ENCODE measurements at places on chromosomes 2 and 18.

DNA sequence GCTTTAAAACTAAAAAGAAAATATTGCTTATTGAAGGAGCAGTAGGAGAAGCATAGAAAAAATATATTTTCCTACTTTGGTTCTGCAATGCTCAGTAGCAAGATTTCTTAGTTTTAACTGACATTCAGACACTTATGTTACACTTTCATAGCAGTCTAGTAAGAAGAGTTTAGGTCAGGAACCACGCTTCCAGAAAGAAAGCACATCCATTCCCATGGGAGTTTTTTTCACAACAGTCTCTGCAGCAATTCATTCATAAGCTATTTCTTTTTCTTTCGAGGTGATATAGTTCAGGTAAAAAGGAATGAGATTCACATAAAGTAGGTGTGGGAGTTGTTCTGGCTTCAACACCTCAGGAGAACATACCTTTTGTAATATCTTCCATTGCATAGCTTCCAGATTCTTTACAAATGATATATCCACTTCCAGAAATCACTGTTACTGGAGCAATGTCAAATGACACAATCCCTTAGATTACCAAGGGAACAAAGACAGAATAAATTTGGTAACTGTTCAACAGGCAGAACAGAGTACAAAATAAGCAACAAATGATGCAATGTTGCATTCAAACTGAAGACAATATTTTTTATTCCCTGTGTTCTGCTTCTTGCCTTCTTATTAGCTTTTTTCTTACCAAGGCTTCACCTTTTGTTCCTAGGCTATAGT lies 95.2 kb upstream of the GULP1 start:
- no peak for DNase-seq

DNA sequence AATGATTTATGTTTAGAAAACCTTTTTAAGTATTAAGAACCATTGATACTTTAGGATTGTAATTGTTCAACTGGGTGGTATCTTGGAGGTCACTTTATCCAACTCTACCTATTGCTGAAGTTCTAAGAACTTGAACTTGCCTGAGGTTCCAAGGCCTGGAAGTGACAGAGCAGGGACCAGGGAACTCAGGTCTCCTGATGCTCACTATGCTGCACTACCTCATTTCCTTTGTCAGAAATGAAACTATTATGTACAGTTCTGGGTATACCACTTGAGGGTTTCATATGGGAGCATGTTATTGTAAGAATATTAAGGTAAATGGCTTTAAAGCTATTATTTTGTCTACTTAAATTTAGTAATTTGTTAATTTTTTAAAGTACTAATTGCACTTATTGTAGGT lies 3.0 kb downstream of the MBD5 start:
- DNase-seq: no peak

DNA sequence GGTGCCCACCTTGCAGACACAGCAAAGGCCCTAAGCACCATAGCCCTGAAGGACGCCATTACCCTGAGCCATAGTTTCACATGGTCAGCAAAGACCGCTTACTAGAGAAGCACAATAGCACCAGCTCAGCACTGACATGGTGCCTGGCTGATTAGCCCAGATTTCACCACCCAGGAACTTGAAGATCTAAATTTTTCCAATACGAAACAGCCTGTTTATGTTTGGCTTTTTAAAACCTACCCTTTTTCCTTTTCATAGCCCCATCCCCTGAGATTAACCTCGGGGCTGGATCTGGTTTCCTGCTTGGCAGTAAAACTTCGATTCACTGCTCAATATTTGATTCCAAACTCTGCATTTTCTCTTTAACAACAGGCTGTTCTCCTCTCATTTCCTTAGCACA lies 158.5 kb upstream of the PID1 start:
- no peak for DNase-seq

DNA sequence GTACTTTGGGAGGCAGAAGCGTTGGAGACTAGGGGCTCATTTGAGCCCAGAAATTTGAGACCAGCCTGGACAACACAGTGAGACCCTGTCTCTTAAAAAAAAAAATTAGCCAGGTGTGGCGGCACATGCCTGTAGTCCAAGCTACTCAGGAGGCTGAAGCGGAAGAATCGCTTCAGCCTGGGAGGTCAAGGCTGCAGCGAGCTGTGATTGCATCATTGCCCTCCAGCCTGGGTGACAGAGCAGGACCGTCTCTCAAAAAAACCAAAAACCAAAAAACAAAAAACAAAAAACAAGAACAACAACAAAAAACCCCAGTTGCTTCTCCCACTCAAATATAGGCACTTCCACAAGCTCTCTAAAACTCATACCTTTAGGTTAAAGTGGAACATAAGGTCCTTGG lies 27.4 kb upstream of the ADCYAP1 start:
- no peak for DNase-seq

GRCh38 chr18:33020877-33021276 lies 248.1 kb upstream of the KLHL14 start:
- no peak for DNase-seq

Measured in neural progenitor cell (in vitro differentiated cells).